Neural crest cell (in vitro differentiated cells): ENCODE measurements at places on chromosomes 12 and 14. TPM values are rescaled to one million over a fixed set of nuclear protein-coding genes. Genes with fewer than 3 reads are reported as not detected.
A peak's percentile ranks its signal among the peaks of the same experiment; 100 is the strongest.

The CLEC4D gene
- not detected in 2 replicates for total RNA-seq

The SLCO1C1 gene
- total RNA-seq = 0.36 and 1.5 TPM in 2 replicates

GRCh38 chr12:2412305-2412643, 359.5 kb downstream of the CACNA1C start:
- no peaks in the 10 kb centered on the region for H3K36me3 ChIP-seq
- H3K4me1 ChIP-seq = peaks cover 5% of the 10 kb centered on the region
- DNase-seq = no peak

- H3K27ac ChIP-seq = no peak overlapping the region
- no peaks in the 10 kb centered on the region for H3K27me3 ChIP-seq
- no peak overlapping the region for H3K4me3 ChIP-seq
- H3K4me1 ChIP-seq = no peaks in the 10 kb centered on the region
These were observed 687.3 kb upstream of the MIS18BP1 start for GRCh38 chr14:45940318-45940717.

DNA sequence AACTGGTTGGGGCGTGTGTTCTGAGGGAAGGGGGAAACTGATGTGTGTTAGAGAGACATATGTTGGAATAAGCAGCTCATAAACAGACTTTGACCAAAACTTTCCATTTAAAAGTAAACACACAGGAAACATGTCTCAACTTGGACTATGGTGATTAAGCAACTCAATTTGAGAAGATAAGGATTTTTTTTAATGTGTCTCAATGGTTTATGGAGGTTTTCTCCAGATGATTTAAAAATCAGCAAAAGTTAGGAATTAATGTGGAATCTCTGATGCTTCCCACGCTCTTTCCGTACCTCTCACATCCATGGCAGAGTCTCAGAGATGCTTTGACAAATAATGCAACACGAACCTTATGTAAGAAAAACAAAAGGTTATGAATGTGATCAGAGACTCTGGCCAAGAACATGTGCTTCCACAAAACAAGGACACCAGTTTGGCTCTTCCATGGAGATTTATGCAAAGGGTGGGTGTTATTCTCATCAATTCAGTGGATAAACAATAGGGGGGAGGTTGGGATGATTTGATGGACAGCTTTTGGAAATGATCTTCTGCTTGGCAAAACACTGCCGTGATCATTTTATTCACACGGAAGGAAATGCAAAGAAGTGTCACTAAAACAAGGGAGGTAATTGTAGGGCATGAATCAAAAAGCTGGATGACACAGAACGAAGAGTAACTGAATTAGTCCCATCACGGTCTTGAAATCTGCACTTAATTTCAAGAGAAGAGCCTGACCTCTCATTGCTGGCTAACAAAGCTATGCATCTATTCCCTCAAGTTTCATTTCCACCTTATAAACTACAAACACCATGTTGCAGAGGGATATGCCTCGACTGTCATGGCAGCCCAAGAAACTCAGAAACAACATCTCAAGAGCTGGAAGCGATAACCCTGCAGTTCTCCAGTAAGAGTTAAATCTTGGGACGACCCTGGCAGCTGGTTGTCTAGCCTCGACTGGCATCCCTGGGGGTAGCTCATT, 76.5 kb downstream of the FOXN3 start:
- H3K4me3 ChIP-seq = no peak overlapping the region
- H3K4me1 ChIP-seq = peaks cover 55% of the 10 kb centered on the region
- no peaks in the 10 kb centered on the region for H3K27me3 ChIP-seq

DNA sequence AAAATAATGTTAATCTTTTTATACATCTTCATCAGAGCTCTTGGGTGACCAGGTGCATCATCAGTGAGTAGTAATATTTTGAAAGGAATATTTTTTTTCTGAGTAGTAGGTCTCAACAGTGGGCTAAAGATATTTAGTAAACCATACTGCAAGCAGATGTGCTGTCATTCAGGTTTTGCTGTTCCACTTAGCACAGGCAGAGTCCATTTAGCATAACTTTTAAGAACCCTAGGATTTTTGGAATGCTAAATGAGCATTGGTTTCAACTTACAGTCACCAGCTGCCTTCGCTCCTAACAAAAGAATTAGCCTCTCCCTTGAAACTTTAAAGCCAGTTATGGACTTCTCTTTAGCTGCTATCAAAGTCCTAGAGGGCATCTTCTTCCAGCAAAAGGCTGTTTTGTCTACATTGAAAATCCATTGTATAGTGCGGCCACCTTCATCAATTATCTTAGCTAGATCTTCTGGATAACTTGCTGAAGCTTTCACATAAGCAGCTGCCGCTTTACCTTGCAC, 24.6 kb downstream of the RIMKLB start:
- peaks cover 22% of the 10 kb centered on the region for H3K4me1 ChIP-seq
- no peak for DNase-seq
- H3K27me3 ChIP-seq = no peaks in the 10 kb centered on the region

GRCh38 chr12:64616201-64616600, 5.9 kb downstream of the RASSF3 start:
- no peak for DNase-seq
- peaks cover 48% of the 10 kb centered on the region for H3K4me1 ChIP-seq
- H3K27ac ChIP-seq = peak overlapping the region; percentile 3
- H3K27me3 ChIP-seq = no peaks in the 10 kb centered on the region
- H3K36me3 ChIP-seq = peaks cover 5% of the 10 kb centered on the region

GRCh38 chr12:70785896-70786295, 134.6 kb downstream of the PTPRR start:
- no peak overlapping the region for H3K4me3 ChIP-seq
- H3K36me3 ChIP-seq = no peaks in the 10 kb centered on the region
- H3K4me1 ChIP-seq = no peaks in the 10 kb centered on the region

DNA sequence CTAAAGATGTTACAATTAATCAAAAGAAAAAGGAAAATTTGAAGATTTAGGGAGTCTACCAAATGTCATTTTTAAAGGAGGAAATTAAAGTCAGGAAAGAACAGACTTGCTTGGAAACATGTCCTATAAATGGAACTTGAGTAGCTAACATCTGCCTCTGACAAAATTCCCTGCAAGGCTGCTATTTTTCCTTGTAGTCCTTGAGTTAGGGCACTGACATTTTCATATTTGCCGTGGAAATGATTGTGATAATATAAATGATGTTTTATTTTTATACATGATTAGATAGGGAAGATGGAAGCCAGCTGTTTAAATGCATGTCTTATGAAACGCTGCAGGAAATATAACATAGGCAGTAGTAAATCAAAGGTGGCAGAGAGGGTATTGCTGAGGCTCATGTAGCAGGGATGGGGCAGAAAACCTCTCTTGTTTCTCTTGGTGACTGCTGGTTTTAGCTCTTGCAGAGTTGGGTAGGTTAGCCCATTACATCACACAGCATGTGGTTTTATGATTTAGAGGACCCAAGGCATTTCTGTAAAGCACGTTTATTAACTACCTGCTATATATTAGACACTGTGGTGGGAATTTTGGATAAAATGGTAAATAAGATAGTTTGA, 21.7 kb downstream of the NUBPL start:
- DNase-seq = no peak
- no peak overlapping the region for H3K27ac ChIP-seq
- H3K36me3 ChIP-seq = no peaks in the 10 kb centered on the region
- no peaks in the 10 kb centered on the region for H3K27me3 ChIP-seq
- no peak overlapping the region for H3K4me3 ChIP-seq

DNA sequence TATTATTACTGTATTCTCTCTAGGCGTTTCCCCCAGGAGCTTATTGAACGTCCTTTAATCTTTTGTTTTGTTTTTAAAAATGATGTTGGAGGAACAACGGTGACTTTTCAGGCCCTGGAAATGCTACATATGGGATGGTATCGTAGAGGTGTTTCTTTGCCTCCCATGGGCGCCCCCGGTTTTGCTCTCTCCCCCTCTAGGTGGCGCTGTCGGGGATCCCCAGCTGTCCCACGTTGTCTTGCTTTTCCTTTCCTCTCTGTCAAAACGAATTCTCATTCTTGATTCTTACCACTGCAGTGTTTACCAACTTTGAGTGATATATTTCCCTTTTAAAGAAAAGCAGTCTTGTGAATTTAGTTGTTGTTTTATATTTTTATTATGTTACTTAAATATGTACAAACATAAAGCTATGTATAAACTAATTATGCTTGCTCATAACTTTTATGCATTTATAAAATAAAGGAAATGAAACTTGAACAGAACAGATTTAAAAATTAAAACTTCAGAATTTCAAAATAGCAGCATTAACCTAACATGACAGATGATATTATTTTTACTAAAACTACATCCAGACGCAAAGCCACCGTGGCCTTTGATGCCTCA, 171.9 kb downstream of the RGS6 start:
- peak; percentile 43 for DNase-seq
- H3K4me1 ChIP-seq = no peaks in the 10 kb centered on the region
- no peak overlapping the region for H3K27ac ChIP-seq
- no peak overlapping the region for H3K4me3 ChIP-seq
- H3K27me3 ChIP-seq = peaks cover 3% of the 10 kb centered on the region
- peaks cover 2% of the 10 kb centered on the region for H3K36me3 ChIP-seq

GRCh38 chr14:65412856-65413738, 567 bp downstream of the FUT8 start:
- peak overlapping the region; percentile 95 for H3K4me3 ChIP-seq
- DNase-seq = peak; percentile 37
- H3K27me3 ChIP-seq = no peaks in the 10 kb centered on the region

- no peaks in the 10 kb centered on the region for H3K27me3 ChIP-seq
- H3K4me1 ChIP-seq = peaks cover 4% of the 10 kb centered on the region
- H3K36me3 ChIP-seq = peaks cover 2% of the 10 kb centered on the region
- DNase-seq = no peak
- H3K4me3 ChIP-seq = no peak overlapping the region
- H3K27ac ChIP-seq = no peak overlapping the region
These were observed 24.9 kb downstream of the ACTR6 start for GRCh38 chr12:100225491-100225890.

- no peak for DNase-seq
- no peaks in the 10 kb centered on the region for H3K4me1 ChIP-seq
- H3K36me3 ChIP-seq = no peaks in the 10 kb centered on the region
- H3K27ac ChIP-seq = no peak overlapping the region
These were observed 149.1 kb downstream of the KLHL28 start for GRCh38 chr14:44812672-44813071.

GRCh38 chr14:60232185-60232584, 16.8 kb upstream of the PPM1A start:
- DNase-seq = no peak
- no peaks in the 10 kb centered on the region for H3K4me1 ChIP-seq
- no peak overlapping the region for H3K4me3 ChIP-seq
- no peak overlapping the region for H3K27ac ChIP-seq
- no peaks in the 10 kb centered on the region for H3K27me3 ChIP-seq

DNA sequence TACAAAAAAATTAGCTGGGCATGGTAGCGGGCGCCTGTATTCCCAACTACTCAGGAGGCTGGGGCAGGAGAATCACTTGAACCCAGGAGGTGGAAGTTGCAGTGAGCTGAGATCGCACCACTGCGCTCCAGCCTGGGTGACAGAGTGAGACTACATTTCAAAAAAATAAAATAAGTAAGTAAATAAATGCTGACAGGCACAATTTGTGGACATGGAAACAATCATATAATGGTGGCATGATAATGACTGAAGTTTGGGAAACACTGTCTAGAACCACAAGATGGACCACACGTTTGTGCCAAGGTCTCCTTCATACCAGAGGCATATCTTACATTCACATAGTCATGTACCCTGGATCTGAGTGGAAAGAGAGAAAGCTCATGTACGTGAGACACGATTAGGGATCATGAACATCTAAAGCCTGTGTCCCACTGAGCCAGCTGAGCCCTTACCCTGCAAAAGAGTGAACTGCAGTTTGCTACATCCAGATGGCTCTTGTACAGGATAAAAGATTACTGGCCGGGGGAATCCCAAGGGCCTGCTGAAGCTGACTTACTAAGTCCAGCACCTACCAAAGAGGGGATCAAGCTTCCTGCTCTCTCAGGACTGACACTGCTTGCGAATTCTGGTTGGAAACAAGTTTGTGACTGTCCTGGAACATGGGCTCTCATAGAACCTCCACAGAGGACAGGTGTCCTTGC, 62.9 kb downstream of the TRAFD1 start:
- no peak for DNase-seq
- H3K27me3 ChIP-seq = no peaks in the 10 kb centered on the region
- peaks cover 6% of the 10 kb centered on the region for H3K4me1 ChIP-seq
- H3K36me3 ChIP-seq = peaks cover 3% of the 10 kb centered on the region
- H3K4me3 ChIP-seq = no peak overlapping the region
- no peak overlapping the region for H3K27ac ChIP-seq

DNA sequence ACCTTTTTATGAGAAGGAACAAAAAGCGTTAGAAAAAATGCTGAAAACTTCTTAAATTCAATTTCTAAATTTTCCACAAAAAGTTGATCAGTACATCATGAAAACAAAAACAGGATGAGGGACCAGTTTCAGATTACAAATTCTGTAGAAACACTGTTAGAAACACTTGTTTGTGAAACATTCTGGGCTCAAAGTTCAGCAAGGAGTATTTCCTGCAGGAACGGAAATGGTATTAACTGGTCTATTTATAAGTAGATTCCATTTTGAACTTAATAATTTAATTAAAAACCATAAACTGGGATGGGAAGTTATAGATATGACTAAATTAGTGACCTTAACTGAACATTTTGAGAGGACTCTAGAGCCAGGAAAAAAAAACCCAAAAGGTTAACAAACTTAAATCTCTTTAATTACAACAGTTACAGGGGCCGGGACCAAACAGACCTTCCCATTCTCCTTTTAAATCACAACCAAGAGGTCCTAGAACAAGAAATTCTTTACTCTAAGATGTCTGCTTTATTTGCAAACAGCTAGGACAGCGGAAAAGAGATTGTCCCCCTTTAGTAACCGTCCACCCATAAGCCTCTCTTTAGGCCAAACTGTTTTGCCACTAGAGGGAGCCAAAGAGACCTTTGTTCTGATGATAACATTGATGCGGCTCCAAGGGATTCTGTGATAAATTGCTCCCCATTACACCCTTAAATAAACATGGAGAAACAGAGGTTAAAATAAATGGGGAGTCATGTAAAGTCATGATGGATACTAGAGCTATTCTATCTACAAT, 69.0 kb upstream of the RERGL start:
- no peak overlapping the region for H3K27ac ChIP-seq
- no peaks in the 10 kb centered on the region for H3K27me3 ChIP-seq
- H3K36me3 ChIP-seq = peaks cover 3% of the 10 kb centered on the region
- H3K4me3 ChIP-seq = no peak overlapping the region
- peak; percentile 39 for DNase-seq

DNA sequence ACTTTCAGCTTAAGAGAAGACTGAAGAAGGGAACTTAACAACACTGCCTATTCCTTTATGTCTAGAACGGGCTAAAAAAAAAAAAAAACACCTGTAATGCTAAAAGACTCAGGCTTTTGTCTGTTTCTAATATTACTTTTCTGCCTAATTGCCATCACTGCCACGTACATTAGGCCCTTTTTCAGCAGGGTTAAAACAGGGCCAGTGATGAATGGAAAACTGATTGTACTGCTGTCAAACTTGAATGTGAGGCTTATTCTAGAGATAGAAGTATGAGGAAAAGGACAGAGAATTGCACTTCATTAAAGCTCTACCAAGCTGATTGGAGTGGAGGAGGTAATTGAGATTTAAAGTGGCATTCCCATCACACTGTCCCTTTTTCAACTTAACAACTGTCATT, 535.8 kb downstream of the PRKD1 start:
- no peaks in the 10 kb centered on the region for H3K36me3 ChIP-seq
- H3K27ac ChIP-seq = no peak overlapping the region
